ENCODE measurements at places on chromosomes 2 and 18.

DNA sequence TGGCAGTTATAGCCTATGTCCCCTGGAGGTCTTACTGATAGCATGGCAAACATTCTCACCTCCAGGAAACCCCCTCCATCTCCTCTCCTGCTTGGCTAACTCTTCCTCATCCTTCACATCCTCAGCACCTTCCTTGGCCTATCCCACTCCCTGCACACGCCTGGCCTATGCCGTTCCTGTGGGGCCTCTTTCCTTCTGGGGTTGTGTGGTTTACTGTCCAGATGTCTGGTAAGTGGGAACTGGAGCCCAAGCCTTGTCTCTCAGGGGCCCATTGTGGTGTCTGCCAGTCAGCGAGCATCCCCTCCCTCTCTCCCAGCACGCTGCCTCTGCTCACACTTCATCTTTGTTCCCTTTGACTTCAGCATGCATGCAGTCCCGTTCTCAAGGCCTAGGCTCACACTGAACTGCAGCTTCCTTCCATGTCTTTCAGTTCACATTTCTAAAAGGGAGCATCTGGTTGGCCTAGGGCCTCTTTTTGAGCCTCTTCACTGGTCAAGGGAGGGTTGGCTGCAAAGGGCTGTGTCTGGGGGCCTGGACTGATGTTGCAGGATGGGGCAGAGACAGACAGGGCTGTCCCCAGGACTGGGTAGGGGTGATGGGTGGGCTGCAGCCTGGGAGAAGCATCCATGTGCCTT lies 13.1 kb downstream of the SPR start:
- no peak for DNase-seq

- DNase-seq, result no peak
Measured at GRCh38 chr18:48662011-48662661, 123.3 kb downstream of the CTIF start.

DNA sequence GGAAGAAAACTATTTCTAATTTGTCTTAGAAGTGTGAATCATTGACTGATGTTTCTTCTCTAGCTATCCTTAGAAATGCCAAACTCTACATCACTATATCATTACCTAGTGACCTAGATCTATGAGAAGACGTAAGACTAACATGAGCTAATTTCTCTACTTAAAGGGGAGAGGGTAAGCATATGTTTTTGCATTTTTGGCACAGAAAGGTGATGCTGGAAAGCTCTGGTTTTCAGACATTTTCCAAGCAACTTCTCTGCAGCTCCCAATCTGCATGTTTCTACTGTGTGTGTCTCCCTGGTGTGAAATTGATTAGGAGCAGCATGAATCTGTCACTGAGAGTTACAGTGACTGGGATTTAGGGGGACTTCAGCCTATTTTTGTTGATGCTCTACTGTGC lies 235.2 kb upstream of the LINC00305 start:
- no peak for DNase-seq

DNA sequence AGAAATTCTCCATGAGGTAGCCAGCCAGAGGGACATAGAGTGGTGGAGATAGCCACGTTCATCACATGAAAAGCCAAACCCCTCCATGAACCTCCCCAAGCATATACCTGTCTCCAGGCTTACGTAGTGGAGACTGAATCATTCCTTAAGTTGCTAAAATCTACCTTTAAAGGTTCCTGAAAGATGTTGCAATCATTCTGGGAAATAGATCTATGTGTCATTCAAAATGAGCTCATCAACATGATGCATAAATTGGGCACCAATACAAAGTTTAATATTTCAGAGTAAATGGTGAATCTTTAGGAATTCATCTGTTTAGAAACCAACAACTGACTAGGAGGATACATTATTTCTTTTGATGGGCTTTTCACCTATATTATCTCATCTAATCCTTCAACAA lies 362.6 kb upstream of the ID2 start:
- no peak for DNase-seq

DNA sequence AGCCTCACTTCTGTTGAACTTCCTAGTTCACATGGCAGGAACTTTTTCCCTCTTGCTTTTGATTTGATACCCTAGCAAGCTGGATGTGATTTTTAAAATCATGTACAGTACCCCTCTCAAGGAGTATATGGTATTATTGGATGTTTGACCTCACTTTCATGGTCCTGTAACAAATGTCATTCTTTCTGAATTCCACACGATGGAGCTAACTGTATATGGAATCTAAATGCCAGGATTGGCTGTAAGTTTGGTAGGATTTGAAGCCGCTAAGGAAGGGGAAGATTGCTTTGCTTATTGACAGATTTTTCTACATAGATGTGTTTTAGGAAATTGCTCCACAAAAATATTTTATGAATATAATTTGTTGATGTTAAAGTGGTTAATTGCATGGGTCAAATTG lies 18.3 kb downstream of the MAIP1 start:
- DNase-seq, result no peak

DNA sequence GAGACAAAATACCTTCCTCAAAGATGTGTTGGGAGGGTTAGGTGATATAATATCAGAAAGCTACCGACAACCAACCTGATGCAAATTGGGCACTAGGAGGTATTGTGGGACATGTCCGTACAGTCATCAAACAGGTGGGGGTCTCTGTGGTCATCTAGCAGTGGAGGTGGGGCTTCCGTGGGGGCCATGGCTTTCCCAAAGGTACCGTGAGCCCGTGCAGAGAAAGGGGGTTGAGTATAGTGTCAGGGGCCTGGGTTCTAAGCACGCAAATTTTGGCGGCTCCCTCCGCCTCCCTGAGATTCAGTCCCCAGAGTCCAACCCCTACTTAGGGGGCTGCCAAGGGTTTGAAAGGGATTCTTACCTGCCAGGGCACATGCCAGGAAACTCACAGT lies 32.6 kb downstream of the HJURP start:
- DNase-seq, result no peak

- no peak for DNase-seq
Measured at GRCh38 chr2:237319086-237319820, 94.7 kb downstream of the COL6A3 start.

DNA sequence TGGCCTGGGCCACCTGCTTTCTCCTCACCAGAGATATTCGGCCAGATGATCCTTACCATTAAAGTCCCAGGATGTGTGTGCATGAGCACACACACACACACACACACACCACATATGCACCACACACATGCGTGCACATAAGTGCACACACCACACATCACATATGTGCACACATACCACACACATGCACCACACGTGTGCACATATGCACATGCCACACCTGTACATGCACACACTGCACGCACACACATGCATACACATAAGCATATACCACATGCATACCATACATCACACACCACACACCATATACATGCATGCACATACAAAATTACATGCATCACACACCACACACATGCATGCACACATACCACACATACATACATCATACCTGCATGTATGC lies 38.7 kb downstream of the RPL37A start:
- DNase-seq, result no peak

DNA sequence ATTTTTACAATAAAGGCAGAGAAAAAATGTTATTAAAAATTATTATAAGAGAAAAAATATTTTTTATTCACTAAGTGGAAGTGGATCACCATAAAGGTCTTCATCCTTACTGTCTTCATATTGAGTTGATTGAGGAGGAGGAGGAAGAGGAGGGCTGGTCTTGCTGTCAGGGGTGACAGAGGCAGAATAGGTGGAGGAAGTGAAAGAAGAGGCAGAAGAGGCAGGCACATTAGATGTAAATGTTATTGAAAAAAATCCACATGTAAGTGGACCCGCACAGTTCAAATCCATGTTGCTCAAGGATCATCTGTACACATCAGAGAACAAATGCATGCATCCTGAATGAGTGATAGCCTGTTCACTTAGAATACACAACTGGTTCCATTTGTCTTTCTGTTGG lies 6.4 kb upstream of the SPATS2L start:
- DNase-seq, result no peak

DNA sequence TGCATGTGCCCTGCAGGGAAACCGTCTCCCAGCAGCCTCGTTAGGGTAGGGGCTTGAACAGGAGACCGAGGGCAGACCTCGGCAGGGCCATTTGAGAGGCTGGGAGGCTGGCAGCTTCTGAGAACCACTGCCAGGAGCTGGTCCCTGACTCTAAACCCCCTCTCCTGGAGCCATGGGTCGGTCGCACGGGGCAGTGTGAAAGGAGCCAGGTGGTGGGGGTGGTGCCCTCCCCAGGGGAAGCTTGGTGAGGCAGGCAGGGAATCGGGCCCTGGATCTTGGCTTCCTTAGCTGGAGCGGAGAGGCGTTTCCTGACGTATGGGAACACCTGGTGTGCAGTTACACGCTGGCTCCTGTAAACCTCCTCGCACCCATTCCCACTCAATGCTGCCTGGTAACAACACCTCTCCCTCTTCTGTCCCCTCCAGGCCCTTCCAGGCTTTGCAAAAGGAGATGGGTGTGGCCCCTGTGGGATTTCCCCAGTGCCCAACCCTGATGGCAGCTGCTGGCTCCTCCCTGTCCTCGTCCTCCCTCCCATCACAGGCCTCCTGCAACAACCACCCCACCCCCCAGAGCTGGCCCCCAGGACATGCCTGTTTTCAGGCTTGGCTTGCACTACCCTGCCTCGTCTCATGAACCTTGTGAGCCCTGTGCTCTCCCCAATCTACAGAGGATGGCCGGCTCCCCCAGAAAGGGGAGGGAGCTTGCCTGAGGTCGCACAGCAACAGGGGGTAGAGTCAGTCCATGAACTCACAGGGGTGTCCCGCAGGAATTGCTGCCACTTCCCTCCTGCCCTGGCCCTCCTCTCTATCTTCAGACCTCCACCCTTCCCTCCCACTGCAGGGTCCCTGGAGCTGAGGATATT lies 24.4 kb downstream of the ADRA2B start:
- no peak for DNase-seq

- DNase-seq, result peak; percentile 35
Measured at GRCh38 chr18:2547477-2548087, 23.7 kb downstream of the METTL4 start.

DNA sequence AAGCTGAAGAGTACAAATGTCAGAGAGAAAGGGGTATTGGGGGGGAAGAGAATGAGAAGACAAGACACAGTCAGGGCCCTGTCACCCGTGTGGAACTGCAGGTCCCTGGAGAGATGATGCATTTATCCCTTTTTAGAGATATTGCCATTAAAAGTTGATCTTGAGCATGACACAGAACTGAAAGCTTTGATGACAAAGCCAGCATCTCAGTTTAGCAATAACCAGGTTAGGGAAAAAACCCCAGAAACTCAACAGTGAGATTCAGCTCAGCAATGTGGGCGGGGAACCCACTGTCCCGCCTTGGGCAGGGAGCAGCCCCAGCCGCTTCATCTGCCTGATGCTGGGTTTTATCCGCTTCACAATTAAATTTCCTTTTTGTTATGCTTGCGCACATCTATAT lies 181.1 kb downstream of the NEDD4L start:
- no peak for DNase-seq

GRCh38 chr18:79733986-79734770 lies 54.6 kb downstream of the CTDP1 start:
- no peak for DNase-seq

GRCh38 chr2:152376385-152376784 lies 41.4 kb downstream of the FMNL2 start:
- no peak for DNase-seq

DNA sequence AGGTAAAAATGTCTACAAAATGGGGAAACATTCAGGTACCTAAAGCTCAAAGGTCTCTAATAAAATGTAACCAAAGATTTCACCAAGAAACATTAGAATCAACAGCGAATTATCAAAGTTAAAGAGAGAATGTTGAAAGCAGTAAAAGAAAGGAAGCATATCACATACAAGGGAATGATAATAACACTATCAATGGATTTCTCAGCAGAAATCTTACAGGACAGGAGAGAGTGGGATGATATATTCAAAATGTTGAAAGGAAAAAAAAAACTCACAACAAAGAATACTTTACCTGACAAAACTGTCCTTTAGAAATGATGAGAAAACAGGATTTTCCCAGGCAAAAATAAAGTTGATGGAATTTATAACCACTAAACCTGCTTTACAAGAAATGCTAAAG lies 591.2 kb upstream of the POU3F3 start:
- no peak for DNase-seq

DNA sequence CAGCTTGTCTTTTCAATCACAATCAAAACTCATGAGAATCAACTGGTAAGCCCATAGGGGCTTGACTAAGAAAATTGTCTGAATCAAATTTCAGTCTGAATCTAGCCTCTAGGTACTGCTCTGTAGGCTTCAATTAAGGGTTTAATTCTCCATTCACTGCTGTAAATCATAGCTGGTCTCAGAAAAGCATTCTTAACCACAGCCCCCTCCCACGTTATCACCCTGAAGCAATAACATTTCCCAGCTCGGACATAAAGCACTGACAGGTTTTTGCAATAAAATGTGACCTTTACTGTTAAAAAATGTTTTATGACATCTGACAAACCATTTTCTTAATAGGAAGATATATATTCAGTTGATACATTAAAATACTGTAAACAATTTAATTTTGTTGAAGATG lies 55.0 kb downstream of the LRP1B start:
- no peak for DNase-seq

- DNase-seq, result no peak
Measured at GRCh38 chr2:205188239-205189138, 493.8 kb upstream of the NRP2 start.

GRCh38 chr2:20668871-20669475 lies 2.0 kb downstream of the GDF7 start:
- DNase-seq, result no peak

DNA sequence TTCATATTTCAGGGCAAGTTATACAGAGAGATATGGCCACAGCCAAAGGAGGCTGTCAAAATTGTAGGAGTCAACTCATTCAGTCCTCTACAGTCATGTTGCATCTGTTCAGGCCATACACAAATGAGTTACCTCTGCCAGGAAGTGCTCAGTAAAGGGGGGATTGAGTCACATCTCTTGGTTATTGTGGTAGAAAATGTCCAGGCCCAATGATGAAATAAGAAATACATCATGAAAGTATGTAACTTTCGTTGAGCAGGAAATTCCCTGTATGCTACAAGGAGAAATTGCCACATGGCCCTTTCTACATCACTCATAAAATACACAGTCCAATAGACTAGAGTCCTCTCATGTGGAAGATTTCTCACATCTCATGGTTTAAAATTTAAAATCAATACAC lies 103.9 kb upstream of the COL3A1 start:
- peak; percentile 51 for DNase-seq

- DNase-seq, result no peak
Measured at GRCh38 chr2:217935901-217936684, 66.7 kb downstream of the TNS1 start.

- DNase-seq, result no peak
Measured at GRCh38 chr2:30780776-30781330, 26.4 kb downstream of the CAPN13 start.

- DNase-seq, result no peak
Measured at GRCh38 chr2:154439156-154439555, 259.3 kb upstream of the KCNJ3 start.

- no peak for DNase-seq
Measured at GRCh38 chr2:72710418-72711152, 115.2 kb downstream of the EXOC6B start.

- no peak for DNase-seq
Measured at GRCh38 chr2:19020144-19021099, 338.0 kb downstream of the OSR1 start.
